ENCODE measurements at places on chromosomes 11 and 22.

GRCh38 chr22:36373258-36373579, 14.5 kb downstream of the MYH9 start:
- DNase-seq = no peak

GRCh38 chr11:70721006-70721405, 322.7 kb downstream of the CTTN start:
- DNase-seq = no peak

DNA sequence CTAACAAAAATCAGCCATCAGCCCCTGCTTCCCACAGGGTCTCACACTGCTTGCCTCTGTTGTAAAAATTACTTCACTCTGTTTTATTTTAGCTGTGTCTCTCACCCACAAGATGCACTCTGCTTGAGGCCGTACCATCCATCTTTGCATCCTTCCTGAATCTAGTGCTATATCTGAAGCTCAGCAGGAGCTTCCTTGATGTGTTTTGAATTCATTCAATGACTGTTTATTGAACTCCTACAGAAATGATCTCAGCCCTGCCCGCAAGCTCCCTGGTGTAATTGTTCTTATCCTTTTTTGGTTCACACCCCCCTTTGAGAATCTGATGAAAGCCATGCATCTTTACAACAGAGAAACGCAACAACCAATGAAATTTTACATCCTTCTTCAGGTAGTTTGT, 310.2 kb upstream of the ZC3H12C start:
- DNase-seq = no peak

DNA sequence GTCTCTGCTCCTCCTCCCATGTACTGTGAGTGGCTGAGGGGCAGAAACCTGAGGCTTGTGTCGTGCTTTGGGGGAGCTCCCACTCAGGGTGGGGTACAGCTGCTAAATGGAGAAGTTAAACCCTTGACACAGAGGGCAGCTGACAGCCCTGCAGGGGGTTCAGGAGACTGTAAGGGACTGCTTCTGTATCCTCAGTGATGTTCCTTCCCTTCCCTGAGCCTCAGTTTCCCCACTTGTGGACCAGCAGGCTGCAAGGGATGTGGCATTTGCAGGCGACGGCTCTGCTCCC, 15.6 kb downstream of the SYNGR1 start:
- DNase-seq = no peak

DNA sequence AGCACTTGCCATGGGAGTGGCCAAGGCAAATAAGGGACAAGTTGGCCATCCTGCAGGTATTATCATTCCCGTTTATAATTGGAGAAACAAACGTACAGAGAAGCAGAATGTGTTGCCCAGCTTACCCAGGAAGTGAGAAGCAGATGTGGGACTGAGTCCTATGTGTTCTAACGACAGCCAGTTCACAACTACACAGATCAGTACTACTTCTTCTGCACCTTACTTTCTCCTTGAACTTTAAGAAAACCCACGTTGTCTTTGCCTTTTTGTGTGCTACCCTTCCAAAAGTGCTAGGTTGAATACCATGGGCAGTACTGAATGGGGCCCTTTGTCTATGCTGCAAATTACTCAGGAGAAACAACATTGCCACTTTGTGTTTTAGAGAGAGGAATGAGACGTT, 62.8 kb upstream of the BLID start:
- DNase-seq = no peak

GRCh38 chr11:132444911-132445310, 1074.5 kb downstream of the NTM start:
- no peak for DNase-seq

DNA sequence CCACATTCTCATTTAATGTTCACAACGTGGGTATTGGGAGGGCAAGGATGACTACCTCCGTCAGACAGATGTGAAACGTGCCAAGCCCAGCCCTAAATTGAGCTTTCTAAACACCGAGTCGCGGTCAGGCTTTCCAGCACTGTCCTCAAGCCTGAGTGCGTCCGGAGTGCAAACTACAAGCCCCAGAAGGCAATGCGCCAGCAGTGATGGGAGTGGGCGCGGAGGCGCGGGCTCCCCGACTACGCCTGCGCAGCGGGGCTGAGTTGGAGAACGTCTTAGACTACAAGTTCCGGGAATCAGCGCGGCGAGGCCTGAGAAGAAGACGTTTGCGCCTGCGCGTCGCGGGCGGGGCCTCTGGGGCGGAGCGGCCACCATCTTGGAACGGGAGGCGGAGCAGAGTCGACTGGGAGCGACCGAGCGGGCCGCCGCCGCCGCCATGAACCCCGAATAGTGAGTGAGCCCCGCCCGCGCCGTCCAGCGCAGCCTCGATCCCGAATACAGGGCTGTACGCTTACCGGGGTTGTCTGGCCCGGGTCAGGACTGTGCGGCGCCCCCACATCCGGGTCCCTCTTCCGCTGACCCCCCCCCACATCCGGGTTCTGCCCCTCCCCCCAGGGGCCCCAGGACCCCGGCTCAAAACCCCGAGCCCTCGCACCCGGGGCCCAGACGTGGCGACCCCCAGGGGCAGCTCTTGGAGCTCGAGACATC, at the start of gene RAB1B:
Gene RAB1B (plus strand): TSS at position 396 of the 708 bp plus-strand sequence. CDS start 41 bp downstream, at position 437.
- DNase-seq = peak; percentile 100

DNA sequence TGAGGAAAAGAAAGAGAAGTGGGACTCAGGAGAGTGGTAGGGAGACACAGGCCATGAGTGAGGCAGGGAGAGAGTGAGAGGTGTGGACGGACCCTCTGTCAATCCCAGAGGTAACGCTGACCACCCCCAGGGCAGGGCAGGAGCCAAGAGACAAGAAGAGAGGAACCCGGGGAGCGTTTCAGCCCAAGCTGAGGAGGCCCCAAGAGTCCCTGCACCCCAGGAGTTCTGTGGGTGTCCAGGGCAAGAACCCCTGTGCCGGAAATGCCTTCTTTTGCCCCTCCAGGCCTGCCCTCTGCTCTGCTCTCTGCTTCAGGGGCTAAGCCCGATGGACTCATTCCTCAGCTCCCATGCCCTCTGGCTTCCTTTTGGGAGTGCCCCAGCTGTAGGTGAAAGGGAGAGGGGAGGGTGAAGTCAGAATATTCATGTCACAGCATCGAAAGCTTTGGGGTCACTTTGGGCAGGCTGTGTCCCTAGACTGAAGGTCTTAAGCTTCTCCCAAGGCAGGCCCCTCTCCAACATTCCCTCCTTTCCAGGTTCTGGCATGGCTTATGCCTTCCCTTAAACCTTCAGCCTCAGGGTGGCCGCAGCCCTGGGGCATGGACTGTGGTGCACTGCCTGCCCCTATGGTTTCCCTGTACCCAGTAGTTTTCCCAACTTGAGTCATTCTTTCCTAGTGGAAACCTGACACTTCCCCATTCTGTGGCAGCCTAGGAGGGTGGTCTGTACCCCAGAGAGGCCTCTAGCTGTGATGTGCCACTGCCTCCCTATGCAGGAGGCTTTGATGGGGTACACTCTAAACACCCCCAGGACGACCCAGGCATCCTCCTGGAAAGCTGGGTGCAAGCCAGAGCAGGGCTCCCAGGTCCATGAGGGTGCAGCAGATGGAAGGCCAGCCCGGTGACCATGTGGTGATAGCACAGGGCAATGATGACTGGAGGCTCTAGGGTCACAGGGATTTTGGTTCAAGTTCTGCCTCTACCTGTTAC, 27.1 kb downstream of the MYEOV start:
- DNase-seq = peak; percentile 65

- peak; percentile 48 for DNase-seq
These were observed 73.2 kb upstream of the BID start for GRCh38 chr22:17847360-17848078.

GRCh38 chr11:78938971-78939370, 364.3 kb upstream of the NARS2 start:
- no peak for DNase-seq
